Activated CD4-positive, alpha-beta T cell treated with anti-CD3 and anti-CD28 coated beads, Interleukin-2, Interleukin-4, amounts not matched to agents 100 ng/mL and 50 ng/mL, durations not matched to agents 16 hours and 8 hours (primary cell): ENCODE measurements at places on chromosomes 3 and 15.

- DNase-seq: no peak
Observed at GRCh38 chr3:9222956-9223639, 26.3 kb downstream of the SRGAP3 start.

- no peak for DNase-seq
Observed at GRCh38 chr3:16069149-16069922, 105.1 kb upstream of the GALNT15 start.

GRCh38 chr3:141477224-141477623 is 9.6 kb upstream of the RASA2 start:
- DNase-seq: no peak

DNA sequence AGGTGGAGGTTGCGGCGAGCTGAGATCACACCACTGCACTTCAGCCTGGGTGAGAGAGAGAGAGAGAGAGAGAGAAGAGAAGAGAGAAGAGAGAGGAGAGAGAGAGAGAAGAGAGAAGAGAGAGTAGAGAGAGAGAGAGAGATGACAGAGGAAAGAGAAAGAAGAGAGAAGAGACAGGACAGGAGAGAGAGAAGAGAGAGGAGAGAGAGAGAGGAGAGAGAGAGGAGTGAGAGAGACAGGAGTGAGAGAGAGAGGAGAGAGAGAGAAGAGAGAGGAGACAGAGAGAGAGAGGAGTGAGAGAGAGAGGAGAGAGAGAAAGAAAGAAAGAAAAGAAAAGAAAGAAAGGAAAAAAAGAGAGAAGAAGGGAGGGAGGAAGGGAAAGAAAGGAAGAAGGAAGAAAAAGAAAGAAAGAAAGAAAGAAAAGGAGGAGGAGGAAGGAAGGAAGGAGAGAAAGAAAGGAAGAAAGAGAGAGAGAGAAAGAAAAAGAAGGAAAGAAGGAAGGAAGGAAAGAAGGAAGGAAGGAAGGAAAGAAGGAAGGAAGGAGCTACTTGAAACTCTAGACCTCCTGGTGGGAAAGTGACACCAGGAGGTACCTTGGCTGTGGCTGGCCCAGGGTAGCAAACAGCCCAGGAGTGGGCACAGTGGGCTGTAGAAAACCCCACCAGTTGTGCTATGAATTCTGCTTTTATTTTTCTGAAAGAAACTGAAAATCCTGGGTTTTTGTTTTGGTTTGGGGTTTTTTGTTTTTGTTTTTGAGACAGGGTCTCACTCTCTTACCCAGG is 88.0 kb downstream of the CCNL1 start:
- no peak for DNase-seq

- DNase-seq: no peak
Observed at GRCh38 chr15:98416222-98416855, 232.0 kb upstream of the IGF1R start.

- no peak for DNase-seq
Observed at GRCh38 chr15:55638764-55639163, 50.6 kb upstream of the PYGO1 start.

DNA sequence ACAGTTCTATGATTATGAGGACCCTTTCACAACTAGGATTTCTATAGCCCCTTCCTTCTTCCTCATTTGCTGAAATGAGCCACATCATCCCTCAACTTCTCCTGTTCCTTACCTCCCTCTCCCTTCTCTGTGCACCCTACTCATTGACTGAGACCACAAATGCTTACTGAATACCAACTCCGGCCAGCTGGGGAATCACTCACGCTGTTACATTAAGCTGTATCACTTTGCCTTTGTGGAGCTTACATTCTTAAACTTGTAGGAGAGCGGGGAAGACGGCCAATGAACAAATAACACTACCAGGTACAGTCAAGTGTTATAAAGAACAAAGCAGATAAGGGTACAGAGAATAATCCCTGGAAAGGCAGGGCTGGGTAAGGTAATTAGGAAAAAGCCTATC is 5.7 kb downstream of the SUCLG2 start:
- no peak for DNase-seq

DNA sequence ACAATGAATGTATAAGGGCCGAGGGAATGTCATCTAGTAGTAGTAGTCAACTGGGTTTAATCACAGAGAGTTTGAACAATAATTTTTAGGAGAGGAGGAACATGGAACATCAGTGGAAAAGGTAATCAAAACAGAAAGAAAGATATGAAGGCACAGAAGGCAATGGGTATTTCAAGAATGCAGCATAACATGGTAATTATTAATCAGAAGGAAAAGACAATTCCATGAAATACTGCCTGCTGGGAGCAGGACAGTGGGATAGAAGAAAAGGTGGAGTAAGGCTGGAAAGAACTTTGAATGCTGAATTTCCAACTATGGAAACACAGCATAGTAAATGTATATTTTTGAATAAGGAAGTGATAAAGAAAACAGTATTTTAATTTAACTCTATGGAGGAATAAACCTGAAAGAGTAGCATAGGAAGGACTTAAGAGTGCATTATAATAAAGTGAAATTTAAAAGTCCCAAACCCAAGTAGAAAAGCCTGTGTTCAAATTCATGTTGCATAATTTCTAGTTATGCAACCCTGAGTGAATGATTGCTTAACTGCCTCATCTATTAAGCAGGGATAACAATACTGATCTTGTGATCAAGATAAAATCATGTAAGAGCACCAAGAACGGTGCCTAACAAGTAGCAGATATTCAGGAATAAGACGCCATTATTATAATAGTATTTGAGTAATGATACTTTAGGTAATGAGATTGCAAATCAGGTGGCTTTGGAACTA is 357.7 kb downstream of the TBC1D5 start:
- no peak for DNase-seq

DNA sequence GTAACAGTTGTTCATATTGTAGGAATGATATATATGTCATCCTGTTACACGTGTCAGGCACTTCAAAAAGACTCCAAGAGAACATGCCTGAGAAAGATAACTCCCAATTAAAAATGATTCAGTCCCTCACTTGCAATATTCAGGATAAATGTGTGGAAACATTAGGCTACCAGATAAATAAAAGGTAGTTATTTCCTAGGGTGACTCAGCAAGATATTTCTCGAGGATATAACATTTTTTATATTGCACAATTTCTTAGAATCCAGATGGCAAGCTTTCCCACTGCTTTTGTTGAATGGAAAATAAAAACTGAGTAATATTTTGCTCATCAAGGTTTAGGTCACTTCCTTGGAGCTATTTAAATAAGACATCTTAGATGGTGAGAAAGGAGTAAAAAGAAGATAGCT is 181.4 kb downstream of the GAP43 start:
- DNase-seq: no peak

GRCh38 chr3:49716169-49716568 is 3.3 kb downstream of the AMIGO3 start:
- no peak for DNase-seq

- no peak for DNase-seq
Observed at GRCh38 chr3:100765437-100765975, 56.2 kb downstream of the TFG start.

DNA sequence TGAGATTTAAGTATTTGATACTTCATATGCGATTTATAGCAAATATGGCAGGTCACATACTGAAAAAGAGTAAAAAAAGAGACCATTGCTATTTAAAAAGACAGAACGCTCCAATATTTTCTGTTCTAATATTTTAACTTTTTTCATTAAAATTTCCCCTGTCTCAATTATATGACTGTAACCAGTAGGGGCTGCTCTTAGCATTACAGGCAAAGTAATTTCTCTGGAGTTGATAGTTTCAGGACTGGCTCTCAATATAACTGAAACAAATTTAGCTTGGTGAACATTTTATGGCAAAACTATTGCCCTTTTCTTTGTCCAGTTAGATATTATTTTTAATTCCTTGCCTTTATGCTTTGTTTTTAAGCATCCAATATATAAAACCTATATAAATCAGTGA is 286.3 kb upstream of the ROBO2 start:
- DNase-seq: no peak

- no peak for DNase-seq
Observed at GRCh38 chr3:42569593-42570142, 12.1 kb downstream of the SEC22C start.

GRCh38 chr3:76028774-76029173 is 243.4 kb upstream of the ZNF717 start:
- no peak for DNase-seq

GRCh38 chr3:130843441-130843840 is 50.4 kb upstream of the ATP2C1 start:
- DNase-seq: no peak

DNA sequence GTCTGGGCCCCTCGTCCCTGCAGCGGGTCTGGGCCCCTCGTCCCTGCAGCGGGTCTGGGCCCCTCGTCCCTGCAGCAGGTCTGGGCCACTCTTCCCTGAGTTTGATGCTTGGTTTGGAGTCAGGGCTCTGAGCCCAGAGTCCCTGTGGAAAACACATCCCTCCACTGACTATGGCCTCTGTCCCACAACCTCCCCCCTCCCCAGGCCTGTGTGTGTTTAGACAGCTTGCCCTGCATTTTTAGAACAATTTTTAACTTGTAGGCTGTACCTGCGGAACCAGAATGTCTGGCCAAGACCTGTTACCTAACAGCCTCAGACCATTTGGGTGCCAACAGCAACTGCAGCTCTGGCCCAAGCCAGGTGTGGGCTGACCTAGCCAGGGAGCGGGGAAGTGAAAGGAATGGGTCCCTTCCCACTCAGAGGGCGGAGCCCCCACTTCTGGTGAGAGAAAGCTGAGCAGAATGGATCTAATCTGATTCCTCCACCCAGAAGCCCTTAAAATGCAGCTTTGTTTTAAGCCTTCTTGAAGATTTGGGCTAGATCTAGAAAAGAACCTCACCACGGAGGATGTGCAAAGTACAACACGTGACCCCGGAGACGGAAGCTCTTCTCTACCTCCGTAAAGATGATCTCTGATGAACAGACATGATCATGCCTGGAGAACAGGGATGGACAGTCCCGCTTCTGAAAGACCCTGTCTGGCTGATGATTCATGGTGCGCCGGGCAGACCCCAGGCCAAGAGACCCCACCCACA is 60.5 kb upstream of the TFRC start:
- DNase-seq: no peak

DNA sequence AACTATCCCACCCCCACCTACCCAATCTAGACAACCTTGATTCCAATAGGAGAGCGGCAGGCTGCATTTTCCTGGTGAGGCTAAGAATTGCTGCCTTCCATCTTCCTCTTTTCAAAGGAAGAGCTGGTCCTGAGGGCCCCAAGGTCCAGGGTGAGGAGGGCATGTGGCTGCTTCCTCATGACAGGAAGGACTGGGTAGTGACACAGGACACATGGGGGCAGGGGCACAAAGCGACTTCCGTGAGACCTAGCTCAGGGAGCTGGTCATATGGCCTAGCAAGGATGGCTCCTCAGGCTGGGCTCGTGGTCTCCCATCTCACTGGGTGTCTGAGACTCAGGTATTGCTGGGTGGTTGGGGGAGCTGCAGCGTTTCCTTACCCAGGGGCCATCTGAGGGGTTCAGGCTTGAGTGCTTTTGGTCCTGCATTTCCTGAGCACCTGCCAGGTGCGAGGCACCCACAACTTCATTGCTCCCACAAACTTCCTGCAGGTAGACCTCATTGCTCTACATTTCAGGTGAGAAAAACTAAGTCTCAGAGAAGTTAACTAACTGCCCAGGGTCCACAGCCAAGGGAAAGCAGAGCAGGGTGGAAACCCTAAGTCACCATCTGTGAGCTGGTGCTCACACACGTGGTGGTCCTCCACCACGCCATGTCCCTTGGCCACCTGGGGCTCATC is 160.0 kb upstream of the TLE3 start:
- no peak for DNase-seq
